Stimulated activated CD4-positive, alpha-beta T cell treated with anti-CD3 and anti-CD28 coated beads, Interleukin-4, amount 100 ng/mL, for 4 hours (primary cell): ENCODE measurements at places on chromosomes 3 and 15.

GRCh38 chr3:160675566-160676124, 1.3 kb upstream of the ARL14 start:
- no peak for DNase-seq

- DNase-seq: peak; percentile 4
Measured at GRCh38 chr15:63043335-63044076, 959 bp downstream of the TPM1 start.

- DNase-seq: no peak
Measured at GRCh38 chr3:171898192-171898591, 55.0 kb downstream of the TMEM212 start.

DNA sequence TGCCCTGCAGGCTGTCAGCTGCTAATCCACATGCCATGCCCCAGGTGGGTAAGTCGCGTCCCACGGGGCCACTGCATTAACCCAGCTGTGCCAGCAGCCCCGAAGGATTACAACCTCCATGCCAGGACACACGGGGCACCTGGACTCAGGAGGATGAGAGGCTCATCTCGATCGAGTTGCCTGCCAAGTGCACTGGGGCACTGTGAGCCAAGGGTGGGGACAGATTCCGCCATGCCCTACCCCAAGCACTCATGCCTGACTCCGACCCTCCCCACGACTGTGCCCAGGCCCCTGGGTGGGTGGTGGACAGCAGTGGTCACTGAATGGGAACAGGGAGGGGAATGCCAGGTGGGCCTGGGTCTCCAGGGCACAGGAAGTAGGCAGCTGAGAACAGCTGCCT, 20.7 kb upstream of the SNRPA1 start:
- no peak for DNase-seq

DNA sequence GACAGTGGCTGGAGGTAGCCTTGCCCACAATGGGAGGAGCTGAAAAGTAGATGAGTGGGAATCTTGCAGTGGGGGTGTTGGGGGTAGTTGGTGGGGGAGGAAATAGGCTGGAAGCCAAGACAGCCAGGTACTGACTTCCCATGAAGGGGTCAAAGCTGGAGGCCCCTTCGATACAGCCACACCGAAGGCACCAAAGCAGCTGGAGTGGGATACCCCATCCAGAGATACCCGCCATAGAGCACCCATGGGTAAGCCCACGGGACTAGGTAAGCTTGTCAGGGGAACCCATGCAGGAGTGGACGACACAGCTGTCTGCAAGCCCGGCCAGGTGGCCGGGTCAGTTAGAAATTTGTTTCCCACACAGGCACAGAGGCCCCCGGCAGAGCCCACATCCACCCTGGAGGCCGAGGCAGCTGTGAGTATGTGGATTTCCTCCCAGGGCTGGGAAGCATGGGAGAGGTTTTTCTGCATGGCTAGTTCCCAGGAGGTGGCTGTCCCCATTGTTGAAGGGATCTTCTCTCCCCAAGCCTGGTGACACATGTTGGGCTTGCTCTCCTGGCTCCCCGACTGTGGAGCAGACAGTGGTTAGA, 28.6 kb downstream of the PRR23E start:
- DNase-seq: no peak

GRCh38 chr3:127734181-127734720, 61.5 kb downstream of the ABTB1 start:
- DNase-seq: no peak

GRCh38 chr15:60328852-60329443, 68.8 kb downstream of the ANXA2 start:
- no peak for DNase-seq

DNA sequence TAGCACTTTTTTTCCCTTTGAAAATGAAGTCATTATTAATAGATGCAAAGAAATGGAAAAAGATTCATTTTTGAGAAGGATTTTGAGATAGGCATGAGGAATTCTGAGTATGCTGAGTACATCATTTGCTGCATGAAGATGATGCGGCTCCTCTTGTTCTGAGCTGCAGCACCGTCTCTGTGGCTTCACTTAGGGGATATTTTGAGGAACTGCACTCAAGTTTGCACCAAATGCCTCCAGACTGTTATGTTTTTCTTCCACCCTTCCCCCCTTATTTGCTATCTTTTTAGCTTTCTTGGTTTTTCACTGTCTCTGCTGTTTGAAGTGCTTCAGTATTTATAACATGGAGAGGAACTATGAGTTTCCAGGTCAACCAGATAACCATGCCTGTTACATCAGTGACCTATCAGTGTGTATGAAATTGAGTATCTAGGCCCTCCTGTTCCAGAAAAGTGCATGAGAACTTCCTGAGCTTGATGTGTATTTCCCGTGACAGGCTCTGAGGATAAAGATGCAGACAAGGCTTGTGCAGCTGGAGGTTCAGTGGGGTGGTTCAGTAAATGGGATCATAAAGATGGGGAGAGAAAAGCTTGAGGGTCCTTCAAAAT, 128.7 kb downstream of the PDCD6IP start:
- DNase-seq: no peak

DNA sequence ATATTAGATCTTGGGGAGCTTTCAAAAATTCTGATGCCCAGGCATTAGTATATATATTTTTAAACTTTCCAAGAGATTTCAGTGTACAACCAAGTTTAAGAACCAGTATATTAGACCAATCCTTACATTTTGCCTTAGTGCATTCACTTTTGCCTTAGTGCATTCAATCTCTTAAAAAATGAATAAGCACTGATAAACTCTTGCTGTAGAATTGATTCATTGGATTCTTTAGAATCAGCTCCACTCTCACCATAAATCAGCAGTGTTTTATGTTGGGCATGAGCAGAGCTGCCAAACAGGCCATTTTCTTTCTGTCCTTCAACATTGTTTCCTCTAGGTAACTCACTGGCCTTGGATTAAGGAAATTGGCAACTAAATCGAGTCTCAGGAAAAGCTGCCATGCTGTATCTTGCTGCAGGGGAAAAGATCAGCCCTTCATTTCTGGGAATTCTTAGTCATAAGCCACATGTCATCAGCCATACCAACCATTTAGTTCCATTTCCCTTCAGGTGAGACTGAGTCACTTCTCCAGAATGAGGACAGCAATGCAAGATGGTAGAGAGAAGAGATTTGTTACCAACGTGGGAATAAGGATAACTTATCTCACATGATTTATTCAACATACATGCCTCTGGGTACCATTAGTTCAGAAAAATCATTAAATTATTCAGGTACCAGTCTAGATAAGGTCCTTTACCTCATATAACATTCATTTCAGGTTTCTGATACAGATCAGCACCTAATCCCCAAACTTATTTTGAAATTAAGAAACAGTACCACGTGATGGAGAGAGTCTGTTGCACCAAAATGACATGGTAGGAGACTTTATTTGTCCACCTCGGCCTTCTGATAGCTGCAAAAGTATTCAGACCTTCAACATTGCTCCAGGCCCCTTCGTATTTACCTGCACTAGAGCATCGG, 192.5 kb downstream of the P3H2 start:
- DNase-seq: no peak

GRCh38 chr3:61936344-61936937, 375.1 kb downstream of the PTPRG start:
- no peak for DNase-seq

- DNase-seq: peak; percentile 12
Measured at GRCh38 chr3:43770426-43771103, 79.8 kb downstream of the ABHD5 start.

DNA sequence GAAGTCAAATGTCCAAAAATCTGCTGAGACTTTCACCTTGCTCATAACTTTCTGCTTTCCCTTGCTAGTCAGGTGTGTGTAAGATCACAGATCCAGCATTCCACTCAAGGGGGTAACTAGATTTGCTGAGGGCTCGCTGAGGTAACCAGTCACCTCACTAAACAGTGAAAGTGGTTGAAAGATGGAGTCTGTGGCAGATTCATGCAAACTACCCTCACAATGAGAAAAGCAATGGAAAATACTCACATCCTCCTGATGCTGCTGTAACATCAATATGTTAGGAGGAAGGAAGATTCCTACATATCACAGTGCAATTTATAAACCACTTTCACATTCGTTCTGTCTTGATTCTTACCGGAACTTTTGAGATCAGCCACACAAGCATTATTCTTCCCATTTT, 174.3 kb upstream of the BCL6 start:
- DNase-seq: no peak
